Activated effector memory CD4-positive, alpha-beta T cell treated with Interleukin-2 at 50 U/mL for 16 hours (primary cell): ENCODE measurements at places on chromosomes 12 and 14.

- no peak for DNase-seq
Measured at GRCh38 chr12:69978020-69978419, 153.0 kb downstream of the MYRFL start.

GRCh38 chr12:93033948-93034347 is 104.9 kb upstream of the EEA1 start:
- no peak for DNase-seq

GRCh38 chr14:31106768-31107167 is 80.6 kb upstream of the STRN3 start:
- DNase-seq: no peak

GRCh38 chr12:26272851-26273250 is 77.5 kb downstream of the SSPN start:
- no peak for DNase-seq

DNA sequence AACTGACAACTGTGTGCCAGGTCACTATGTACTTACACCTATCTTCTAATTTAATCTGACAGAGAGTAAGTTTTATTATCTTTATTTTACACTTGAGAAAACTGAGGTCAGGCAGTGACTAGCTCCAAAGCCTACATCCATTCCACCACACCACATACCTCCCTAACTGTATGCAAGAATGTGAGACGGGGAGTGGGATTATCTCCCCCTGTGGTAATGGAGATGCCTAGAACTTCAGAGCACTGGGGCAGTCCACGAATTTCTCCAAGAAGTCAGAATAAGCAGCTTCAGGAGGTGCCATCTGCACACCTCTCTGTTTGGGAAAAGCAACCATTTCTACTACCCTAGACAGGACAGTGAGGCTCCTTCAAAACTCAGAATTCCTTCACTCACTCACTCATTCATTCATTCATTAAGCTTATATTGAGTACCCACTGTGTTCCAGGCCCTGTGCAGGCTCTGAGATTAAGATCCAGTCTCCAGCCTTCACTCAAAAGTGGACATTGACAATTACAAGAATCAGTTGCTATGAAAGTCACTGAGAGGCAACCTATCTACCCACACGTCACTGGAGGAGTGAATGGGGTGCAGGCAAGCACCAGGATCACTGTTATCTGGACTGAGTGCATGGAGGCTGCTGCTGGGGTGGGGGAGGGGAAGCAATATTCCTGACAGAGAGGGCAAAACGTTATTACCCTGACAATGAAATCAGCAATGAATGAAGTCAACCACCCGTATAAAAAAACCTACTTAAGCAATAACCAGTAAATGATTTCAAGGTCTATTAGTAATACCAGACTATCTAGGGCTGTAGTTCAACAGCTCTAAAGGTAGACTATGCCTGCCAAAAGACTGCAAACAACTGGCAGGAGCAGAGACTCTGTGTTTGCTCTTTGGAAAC is 18.0 kb downstream of the SLC7A7 start:
- no peak for DNase-seq

GRCh38 chr14:81247271-81247766 is 26.6 kb upstream of the GTF2A1 start:
- DNase-seq: no peak

DNA sequence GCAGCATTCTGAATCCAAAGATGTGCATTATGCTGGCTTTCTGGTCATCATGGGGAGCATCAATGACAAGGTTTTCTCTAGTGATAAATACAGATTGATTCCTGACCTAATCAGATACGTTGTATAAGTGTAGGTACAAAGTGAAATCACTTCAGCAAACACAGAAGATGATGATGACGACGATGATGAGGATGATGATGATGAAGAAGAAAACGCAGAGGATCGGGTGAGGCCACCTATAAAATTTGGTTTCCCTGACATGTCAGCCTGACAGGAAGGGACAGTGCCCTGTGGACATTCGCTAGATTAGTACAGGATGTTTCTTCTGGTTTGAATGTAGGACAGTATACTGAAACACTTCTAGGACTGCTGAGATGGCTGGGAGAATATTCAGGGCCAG is 20.2 kb downstream of the RNF34 start:
- DNase-seq: no peak

DNA sequence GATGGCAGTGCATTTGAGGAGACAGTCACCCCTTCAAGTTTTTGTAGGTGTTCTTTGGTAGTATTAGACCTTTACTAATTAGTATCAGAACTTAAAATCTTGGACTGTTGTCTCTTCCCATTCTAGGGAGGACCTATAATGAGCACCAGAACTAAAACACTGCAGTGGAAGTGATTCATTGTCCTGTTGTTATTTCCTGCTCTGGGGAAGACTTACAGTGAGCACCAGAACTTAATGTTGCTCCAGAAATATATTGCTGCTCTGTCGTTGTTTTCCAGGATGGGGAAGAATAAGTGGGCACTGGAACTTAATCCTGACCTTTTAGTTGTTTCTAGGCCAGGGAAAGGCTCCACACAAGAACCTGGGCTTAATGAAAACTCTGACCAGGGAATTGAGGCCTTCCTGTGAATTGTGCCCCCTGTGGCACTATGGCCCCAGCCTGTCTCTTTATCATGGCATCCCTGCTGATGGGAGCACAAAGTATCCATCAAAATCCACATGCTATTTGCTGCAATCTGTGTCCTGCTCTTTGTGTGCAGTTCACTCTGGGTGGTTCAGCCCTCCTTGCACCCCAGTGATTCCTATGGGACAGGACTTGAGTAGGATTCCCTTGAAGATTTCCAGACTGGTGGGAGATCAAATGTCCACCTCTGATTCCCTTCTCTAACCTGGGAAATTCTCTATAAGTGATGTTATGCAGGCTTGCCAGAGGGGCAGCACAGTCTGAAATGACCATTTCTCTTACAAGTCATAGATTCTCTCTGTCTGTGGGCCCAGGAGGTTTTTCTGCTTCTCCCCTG is 175.8 kb downstream of the PAWR start:
- no peak for DNase-seq

DNA sequence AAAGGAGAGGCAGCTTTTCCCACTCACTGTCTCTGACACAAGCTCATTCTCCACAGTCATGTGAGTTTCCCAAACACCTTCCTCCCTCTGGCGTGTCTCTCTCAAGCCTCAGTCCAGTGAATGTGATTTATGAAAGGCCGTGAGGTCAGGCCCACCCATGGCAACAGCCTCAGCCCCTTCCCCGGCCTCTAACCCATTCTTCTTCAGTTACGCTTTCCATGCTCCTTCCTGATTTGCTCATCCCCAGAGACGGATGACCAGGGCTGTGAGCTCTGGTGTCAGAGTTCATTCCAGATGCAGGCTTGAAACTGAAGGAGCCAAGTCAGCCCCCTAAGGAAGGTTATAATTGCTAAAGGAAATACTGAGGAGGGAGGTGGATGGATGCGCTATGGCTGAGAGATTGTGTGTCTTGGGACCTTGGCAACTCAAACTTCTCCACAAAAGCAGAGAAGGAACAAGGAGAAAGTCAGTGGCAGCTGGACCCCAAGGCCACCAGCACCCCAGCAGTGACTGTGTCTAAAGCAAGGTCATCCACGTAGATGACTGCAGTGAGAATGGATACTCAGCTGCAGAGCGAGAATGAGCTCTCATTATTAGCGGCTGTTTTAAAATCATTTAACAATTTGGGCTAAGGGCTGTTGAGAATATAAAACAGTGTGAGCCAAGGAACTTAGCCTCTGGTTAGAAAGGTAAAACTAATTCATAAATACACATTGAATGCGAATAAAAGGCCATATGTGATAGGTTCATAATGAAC is 84.1 kb downstream of the FBXL14 start:
- no peak for DNase-seq
